ENCODE measurements at places on chromosomes 3 and 15.

DNA sequence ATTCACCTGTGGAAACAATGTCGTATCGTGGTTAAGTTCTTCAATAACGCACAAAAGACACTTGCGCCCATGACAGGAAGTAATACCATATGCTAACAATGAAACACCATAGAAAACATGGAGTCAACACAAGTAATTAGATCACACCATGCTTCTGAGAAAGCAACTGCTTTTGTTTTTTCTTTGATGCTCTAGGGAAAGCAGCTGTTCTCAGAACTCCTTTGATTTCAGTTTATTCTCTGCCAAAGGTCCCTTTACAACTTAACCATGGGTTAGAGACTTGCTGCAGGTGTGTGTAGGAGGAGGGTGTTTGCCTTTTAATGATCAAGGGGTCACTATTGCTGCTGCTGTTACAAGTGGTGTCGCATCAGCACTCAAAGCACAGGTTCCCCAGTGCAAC, 324.0 kb upstream of the SLCO3A1 start:
- no peak for DNase-seq

DNA sequence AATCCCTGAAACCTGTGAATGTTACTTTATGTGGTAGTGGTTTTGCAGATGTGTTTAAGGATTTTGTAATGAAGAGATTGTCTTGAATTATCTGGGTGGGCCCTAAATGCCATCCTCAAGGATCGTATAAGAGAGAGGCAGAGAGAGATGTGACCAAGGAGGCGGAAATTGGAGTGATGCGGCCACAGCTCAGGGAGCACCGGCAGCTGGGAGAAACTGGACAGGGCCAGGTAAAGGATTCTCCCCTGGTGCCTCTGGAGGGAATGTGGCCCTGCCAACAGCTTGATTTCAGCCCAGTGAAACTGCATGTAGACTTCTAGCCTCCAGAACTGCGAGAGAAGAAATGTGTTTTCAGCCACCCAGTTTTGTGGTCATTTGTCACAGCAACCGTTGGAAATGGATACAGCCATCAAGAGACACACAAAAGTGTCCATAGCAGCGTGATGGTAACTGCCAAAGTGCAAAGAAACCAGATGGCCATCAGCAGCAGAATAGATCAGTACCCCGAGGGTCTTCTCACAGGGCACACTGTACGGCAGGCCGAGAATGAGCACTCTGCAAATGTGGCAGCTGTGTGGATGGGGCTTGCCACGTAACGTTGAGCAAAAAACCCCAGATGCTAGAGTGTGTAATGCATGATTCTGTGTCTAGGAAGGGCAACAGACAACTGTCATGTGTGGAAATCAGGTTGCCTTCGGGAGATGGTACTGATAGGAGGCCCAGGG, 12.2 kb downstream of the APBA2 start:
- no peak for DNase-seq

- DNase-seq = no peak
Measured at GRCh38 chr3:119585208-119585607, 5.9 kb downstream of the ADPRH start.

- DNase-seq = no peak
Measured at GRCh38 chr3:173037840-173038483, 103.1 kb downstream of the SPATA16 start.

DNA sequence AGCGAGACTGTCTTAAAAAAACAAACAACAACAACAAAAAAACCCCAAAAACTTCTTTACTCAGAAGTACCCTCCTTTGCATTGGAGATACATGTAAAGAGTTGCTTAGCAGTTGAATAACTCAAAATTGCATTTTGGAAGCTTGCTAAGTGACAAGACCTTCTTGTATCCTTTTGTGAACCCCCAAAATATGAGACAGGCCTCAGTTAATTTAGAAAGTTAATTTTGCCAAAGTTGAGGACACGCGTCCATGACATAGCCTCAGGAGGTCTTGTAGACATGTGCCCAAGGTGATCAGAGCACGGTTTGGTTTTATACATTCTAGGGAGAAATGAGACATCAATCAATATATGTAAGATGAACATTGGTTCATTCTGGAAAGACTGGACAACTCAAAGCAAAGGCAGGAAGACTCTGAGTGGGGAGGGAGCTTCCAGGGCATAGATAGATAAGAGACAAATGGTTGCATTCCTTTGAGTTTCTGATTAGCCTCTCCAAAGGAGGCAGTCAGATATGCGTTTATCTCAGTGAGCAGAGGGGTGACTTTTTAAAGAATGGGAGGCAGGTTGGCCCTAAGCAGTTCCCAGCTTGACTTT, 1.7 kb upstream of the ARF4 start:
- no peak for DNase-seq

DNA sequence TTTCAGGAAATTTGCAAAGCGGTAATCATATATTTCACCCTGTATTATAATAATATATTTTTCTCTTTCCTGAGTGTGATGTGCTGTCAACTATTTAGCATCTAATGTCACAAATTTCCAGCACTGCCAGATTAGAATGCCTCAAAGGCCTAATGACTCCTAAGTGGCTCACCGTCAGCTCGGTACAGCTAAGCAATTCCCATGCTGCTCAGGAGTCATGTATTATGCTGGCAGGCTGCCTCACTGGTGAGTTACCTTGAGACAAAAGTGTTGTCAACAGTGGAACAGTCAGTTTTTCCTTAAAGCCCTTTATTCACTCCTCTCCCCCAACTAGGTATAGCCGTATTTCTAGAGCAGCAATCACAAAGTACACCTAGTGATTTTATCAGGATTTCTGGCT, 83.6 kb downstream of the NSUN3 start:
- no peak for DNase-seq

DNA sequence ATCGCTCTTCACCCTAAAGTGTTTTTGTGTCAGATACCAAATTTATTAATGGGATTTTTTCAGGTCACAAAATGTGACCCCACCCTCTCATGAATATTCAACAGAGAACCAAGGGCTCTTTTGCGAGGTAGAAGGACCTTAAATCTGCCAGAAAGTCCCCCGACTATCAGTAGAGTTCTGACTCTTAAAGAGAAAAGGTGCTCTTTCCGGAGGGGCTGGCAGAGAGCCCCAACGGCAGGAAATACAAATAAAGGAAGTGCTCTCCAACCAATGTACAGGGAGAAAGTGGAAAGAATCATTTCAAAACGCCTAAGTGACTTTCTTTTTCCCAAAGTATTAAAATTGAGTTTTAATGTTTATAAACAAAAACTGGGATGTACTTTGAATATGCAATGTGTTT, 517.2 kb downstream of the FOXP1 start:
- DNase-seq = peak; percentile 63

GRCh38 chr3:71317749-71318457, 265.6 kb downstream of the FOXP1 start:
- no peak for DNase-seq
